ENCODE measurements at places on chromosomes 3 and 15.

GRCh38 chr3:49775538-49775937 lies 10.8 kb downstream of the IP6K1 start:
- no peak for DNase-seq

DNA sequence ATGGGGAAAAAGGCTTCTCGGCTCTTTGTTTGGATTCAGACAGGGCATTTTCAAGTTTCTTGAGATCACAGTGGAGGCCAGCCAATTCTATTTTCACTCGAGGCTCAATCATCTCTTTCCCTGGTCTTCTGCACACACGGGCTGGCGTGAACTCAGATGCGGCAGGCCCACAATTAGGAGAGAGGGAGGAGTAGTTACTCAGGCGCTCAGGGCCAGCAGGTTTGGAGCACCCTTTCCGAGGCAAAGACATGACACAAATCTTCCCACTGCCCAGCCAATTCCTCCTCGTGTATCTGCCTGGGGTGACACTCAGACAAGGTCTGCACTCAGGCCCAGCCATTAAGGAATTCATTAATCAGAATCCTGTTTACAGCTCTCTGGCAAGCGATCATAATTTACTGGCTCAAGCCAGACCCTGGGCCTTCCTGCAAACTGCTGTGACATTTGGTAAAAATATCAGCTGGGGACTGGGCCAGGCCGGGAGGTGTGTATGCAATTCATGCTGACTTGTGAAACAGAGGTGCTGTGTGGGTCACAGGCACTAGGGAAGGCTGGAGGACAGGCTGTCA lies 68.1 kb upstream of the TLE3 start:
- no peak for DNase-seq

- no peak for DNase-seq
Measured at GRCh38 chr15:87121336-87121735, 1041.7 kb downstream of the AGBL1 start.

DNA sequence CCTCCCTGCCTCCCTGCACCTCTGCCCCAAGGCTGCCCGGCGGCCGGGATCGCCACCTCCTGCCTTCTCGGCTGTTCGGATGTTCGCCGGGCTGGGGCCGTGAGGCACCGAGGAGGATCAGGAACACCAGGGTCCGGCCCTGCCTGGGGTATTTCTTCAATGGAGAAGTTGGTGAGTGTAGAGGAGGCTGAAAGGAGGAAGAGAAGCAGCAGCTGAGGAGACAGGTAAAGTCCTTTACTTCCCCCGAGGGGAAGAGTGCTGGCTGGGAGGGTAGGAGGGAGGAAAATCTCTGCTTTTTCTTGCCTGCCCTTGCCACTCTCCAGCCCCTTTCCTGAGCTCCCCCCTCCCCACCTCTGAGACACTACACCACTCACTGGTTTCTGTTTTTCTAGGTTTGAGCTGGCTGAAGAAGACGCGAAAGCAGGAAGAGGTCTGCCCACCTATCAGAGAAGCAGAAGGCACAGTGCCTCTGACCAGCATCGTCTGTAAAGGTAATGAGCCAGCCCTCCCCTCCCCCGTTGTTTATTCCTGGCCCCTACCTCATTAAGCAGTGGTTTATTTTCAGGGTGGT lies 519 bp downstream of the ASB7 start:
- DNase-seq = no peak

- no peak for DNase-seq
Measured at GRCh38 chr3:68915973-68916372, 16.4 kb downstream of the TAFA4 start.

GRCh38 chr3:53238051-53238850 lies 17.6 kb downstream of the TKT start:
- DNase-seq = no peak

DNA sequence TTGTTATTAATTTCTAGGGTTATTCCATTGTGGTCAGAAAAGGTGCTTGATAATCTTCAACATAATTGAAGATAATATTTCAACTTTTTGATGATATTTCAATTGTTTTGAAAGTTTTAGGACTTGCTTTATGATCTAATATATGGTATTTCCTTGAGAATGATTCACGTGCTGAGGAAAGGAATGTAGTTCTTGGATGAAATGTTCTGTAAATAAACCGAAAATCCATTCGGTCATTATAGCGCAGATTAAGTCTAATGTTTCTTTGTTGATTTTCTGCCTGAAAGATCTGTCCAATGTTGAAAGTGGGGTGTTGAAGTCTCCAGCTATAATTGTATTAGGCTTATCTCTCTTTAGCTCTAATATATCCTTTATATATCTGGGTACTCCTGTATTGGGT lies 617.5 kb upstream of the NECTIN3 start:
- no peak for DNase-seq

- no peak for DNase-seq
Measured at GRCh38 chr15:92327033-92327432, 66.6 kb upstream of the ST8SIA2 start.

DNA sequence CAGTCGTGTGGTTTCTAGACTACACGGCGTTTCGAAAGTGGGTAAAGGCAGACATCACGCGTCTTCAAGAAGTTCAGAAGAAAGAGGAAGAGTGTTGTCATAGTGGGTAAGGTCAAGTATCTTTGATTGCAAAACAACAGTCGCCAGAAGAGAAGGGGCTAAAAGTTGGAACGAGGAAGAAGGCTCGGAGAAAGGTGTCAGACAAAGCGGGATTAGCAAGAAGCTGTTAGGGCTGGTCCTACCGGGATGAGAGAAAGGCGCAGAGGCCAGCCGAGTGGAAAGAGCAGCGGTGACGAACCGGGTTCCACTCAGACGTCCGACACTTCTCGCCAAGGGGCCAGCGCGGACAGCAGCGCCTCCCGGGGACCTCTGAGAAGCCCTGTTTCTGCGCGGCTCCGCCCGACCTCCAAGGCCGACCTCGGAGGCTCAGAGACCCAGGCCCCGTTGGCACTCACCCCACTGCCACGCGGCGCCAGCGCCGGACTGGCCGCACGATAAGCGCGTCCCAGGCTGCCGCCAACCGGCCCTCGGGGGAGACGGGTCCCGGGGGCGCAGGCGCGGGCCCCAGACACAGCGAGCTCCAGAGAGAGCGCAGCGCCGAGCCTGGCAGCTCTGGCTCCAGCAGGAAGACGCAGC lies 436 bp downstream of the ADPGK start:
- DNase-seq = no peak

DNA sequence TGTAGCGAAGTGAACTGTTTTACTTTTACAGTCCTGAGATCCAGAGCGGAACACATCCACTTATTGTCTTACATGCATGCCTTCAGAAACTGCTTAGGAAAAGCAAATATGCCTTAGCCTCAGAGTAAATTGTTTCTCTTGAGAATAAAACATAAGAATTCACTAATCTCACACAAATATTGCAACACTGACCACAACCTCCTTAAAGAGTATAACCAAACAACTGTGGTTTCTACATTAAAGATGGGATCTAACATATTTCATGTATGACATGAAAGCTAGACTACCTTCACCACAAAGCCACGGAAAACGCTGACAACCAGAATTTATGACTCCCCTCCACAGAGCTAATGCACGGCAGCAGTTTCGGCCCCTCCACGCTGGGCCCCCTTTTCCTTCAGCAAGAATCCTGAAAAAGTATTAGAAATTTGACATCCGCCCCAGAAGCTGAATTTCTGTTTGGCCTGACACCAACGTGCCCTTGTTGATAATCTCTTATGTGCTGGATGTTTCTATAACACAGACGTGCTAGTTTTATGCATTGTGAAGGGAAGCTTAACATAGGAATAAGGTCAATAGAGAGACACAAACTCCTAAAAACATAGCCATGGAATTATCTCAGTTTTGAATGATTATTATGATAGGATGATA lies 84.6 kb downstream of the GREM1 start:
- DNase-seq = no peak

GRCh38 chr15:77030048-77030927 lies 35.4 kb downstream of the PSTPIP1 start:
- DNase-seq = no peak

- no peak for DNase-seq
Measured at GRCh38 chr3:2615080-2615479, 495.1 kb downstream of the IL5RA start.

GRCh38 chr15:88705769-88706165 lies 67.0 kb downstream of the ISG20 start:
- DNase-seq = no peak

GRCh38 chr3:17908399-17909191 lies 166.2 kb upstream of the TBC1D5 start:
- no peak for DNase-seq

GRCh38 chr3:13380971-13381370 lies 39.2 kb downstream of the NUP210 start:
- DNase-seq = no peak

DNA sequence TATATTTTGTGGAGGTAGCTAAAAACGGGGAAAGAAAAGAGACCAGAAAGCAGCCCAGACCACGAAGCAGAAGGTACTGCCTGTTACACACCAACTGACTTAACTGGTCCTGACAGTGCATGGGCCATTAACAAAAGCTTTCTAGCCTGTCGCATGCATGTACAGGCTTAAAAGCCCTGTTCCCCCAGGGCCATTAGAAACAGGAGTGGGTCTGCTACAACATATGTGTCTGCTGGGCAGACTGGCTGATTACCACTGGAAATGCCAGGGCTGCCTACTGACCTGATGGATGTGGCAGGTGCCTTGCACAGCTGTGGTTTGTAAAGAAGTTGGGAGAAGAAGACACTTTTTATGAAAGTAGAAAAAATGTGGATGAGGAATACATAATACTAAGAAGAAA lies 137.4 kb downstream of the GAP43 start:
- DNase-seq = no peak

- DNase-seq = no peak
Measured at GRCh38 chr15:81575436-81576123, 201.6 kb upstream of the TMC3 start.

DNA sequence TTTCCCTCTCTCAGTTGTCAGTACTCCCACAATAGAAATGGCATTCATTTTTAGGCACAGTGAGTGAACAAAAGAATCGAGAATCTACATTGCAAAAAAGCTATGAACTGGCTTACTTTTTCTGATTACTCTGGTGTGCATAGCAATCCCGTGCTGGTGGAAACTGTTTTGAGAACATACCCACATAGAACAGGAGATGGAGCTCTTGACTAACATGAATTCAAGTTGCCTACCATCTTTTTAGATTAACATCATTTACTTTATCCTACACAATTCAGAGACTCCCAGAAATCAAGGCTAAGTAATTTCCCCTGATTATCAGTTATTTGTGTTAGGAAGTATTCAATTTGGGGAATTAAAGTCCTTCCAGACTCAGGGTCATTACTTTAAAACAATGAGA lies 326.6 kb downstream of the ARPP21 start:
- no peak for DNase-seq

DNA sequence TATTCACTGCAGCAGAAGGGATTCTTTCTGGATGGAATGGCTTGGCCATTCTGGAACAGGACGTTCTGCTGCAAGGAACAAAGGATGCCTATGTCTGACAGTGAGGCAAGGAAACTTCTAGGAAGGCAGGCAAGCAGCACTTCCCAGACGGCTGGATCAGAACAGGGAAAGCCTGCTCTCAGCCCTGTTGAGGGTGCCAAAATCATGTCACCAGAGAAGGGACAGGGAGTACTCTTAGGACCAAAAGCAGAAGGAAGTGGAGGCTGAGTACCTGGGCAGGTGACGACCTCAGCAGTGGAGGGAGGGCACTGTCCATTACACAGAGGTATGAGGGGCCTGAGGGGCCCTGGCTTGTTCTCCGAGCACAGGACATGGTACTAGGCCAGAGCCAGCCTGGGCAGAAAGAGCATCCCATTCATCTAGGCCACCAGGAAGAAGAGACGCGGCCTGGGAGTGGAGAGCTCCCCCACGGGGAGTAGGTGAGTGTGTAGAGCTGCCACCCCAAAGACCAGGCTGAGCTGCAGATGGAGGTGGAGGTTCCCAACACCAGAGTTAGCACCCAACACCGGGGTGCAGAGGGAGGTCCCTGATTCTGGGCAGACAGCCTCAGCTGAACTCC lies 9.6 kb downstream of the KLF15 start:
- DNase-seq = no peak

GRCh38 chr3:155995525-155996370 lies 124.6 kb upstream of the KCNAB1 start:
- DNase-seq = no peak

- DNase-seq = no peak
Measured at GRCh38 chr3:34260271-34261000, 462.0 kb downstream of the PDCD6IP start.

GRCh38 chr15:81942655-81943195 lies 103.1 kb downstream of the MEX3B start:
- DNase-seq = no peak

GRCh38 chr3:182300266-182300665 lies 493.0 kb upstream of the ATP11B start:
- DNase-seq = no peak

DNA sequence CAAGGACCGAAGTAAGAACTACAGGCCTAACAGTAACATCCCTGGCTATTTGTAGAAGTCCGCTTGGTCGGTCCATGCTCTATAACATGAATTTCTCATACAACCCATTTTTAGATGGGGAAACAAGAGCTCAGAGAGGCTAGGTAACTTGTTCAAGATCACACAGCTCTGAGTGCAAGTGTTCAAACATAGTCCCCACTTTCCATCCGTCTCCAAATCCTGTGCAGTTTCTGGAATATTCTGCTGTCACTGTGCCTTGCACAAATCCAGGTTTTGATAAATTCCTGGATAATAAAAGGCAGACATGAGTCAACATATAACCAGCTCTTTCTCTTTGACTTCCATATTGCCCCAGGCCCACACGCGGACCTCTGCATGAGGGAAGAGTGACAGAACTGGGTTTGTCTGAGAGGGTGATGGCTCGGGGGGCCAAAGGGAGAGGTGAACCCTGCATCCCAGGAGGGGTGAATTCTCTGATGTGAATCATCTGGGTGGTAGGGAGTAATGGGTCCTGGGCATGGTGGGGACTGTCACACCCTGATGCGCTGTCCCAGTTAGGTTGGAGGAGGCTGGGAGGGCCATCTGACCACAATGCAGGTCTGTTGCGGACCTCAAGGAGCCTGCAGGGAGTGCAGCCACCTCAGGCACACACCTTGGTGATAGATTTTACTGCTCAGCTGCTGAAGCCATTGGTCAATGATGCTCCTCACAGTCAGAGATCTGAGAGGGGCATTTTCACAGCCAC lies 162.2 kb downstream of the SMAD6 start:
- DNase-seq = no peak

DNA sequence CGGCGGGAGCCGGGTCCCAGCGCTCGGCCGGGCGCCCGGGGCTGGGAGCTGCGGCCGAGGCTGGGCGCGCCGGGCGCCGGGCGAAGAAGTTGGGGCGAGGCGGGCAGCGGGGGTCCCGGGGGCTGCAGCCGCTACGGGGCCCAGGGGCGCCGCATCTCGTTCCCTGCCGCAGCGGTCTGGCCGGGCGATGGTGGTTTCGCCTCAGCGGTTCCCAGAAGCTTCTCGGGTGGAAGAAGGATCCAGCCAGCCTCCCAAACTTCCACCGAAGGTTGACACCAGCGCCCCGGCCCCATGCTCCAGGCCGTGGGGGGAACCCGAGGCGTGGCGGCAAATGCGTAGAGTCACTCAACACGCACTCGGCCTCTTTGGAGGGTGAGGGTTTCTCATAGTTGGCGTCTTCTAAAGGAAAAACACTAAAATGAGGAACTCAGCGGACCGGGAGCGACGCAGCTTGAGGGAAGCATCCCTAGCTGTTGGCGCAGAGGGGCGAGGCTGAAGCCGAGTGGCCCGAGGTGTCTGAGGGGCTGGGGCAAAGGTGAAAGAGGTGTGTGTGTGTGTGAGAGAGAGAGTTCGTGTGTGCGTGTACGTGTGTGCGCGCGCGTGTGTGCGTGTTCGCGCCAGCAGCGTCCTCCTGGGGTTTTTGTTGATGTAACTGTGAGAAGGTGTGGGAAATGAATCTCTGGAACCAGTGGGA lies 940 bp downstream of the BOC start:
- DNase-seq = no peak

Measured in stimulated activated CD8-positive, alpha-beta memory T cell treated with anti-CD3 and anti-CD28 coated beads, Interleukin-12 subunit alpha, Interleukin-12 subunit beta, amount 100 ng/mL, for 1 hour (primary cell).